ENCODE measurements at places on chromosomes 13 and 19. TPM values are rescaled to one million over a fixed set of nuclear protein-coding genes. Genes with fewer than 3 reads are reported as not detected.

GRCh38 chr19:58559275-58560006, 1.0 kb upstream of the UBE2M start:
- peak; percentile 46 for DNase-seq

The ZNF439 gene
- total RNA-seq = 6.2 TPM

The TEX26 gene
- total RNA-seq = not detected

GRCh38 chr13:42328672-42329071, 56.7 kb downstream of the AKAP11 start:
- no peak for DNase-seq

DNA sequence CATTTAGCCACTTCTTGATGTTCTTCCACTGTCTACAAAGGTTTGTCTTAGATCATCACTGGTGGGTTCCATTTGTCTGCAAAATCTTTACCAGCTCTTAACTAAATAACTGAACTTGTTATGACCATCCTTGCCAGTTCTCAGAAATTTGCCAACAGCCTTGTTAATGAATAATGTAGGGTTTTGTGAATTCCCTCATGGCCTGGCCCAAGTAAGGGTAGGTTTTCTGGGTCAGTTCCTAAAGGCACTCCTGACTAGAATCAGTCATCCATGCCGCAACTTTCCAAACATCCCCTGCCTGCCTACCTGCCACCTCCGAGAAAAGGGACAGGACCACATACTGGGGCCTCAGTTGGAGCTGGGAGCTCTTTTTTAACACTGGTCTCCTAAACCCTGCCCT, 4.0 kb downstream of the COL4A1 start:
- no peak for DNase-seq

Measured in CD8-positive, alpha-beta memory T cell (primary cell).